ENCODE measurements at places on chromosomes 7 and 10.

- DNase-seq: no peak
These were observed 58.9 kb downstream of the LRGUK start for GRCh38 chr7:134186027-134186426.

DNA sequence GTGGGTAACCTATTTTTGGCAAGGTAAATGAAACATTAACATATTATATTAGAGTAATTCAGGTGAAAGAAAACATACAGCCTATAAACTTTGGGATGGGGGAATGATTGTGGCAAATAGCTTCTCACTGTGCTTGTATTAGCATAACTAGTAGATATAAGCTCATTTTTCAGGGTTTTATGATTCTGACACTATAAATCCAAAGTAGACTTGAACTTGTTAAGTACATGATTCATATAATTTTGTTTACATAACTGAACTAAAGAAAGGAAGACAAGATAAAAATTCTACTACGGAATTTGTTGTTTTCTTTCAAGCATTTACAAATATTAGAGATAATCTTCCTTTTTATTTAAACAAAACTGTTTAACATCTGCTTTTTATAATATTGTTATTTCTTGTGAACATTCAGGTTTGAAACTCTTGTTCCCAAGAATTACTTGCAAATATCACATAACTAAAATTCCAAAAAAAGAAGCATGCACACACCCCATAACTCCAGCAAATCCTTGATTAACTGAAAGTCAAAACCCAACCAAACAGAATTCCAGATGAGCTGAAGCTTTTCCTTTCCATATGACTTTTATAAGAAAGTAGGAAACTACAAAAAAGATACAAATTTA lies 142.3 kb downstream of the JAZF1 start:
- DNase-seq: no peak

- DNase-seq: no peak
These were observed 70.8 kb upstream of the EEPD1 start for GRCh38 chr7:36082216-36082615.

DNA sequence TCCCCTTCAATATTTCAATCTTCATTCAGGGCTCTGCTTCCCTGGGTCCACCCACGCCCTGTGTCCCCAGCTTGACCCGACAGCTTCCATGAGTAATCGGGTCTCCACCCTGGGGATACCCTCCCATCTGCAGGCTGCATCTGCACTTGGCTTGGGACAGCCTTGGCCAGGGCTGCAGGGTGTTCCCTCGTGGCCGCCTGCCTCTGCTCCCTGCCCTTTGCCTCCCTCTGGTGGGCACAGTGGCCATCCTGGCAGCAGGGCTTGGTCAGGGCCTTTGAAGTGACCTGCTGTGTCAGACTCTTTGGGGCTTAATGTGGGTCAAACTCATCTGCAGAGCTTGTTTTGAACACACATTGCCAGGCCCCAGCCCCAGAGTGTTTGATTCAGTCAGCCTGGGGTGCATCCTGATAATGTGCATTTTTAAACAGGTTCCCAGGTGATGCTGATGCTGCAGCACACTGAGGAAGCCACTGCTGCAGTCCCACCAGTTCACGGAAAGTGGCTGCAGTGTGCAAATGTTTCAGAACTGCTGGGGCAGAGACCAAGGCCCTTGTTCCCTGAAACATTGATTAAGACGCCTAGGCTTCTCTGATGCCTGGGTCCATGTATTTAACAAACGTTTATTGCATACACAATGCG lies 80.7 kb upstream of the SEC61G start:
- no peak for DNase-seq

- no peak for DNase-seq
These were observed 134.4 kb downstream of the ABCA13 start for GRCh38 chr7:48305661-48306060.

DNA sequence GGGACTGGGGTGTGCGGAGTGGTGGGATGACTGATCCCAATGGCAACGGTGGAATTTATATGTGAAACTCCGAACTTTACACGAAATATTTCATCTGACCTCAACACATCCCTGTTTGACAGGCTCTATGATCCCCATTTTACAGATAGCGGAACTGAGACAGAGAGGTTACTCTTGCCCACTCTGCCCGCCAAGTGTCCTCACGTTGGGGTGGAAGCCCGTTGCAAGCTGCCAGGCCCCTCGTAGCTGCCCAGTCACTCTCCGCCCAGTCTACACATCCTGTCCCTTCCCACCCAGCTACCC lies 397 bp upstream of the NFE2L3 start:
- no peak for DNase-seq

GRCh38 chr7:149817836-149818535 lies 20.2 kb upstream of the ZNF862 start:
- DNase-seq: no peak

Measured in pons (tissue), 1 donor.